ENCODE measurements at places on chromosomes 16 and 17.

DNA sequence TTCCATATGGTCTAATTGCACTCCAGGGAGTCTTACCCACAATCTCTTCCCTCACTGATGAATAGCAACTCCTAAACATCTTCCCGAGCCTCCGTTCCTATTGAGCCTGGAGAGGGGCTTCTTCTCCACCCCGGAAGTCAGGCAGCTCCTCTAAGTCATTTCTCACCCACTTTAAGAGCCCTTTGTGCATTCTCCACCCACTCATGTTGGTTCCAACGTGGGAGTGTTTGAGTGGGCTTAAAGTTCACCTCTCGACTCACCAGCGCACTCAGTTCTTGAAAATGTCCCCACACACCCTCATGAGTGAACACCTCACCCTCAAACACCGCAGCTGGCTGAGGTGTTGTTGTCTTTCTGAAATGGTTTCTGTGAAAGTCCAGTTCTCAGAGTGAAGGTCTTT, 67.6 kb downstream of the TMEM114 start:
- DNase-seq: no peak

DNA sequence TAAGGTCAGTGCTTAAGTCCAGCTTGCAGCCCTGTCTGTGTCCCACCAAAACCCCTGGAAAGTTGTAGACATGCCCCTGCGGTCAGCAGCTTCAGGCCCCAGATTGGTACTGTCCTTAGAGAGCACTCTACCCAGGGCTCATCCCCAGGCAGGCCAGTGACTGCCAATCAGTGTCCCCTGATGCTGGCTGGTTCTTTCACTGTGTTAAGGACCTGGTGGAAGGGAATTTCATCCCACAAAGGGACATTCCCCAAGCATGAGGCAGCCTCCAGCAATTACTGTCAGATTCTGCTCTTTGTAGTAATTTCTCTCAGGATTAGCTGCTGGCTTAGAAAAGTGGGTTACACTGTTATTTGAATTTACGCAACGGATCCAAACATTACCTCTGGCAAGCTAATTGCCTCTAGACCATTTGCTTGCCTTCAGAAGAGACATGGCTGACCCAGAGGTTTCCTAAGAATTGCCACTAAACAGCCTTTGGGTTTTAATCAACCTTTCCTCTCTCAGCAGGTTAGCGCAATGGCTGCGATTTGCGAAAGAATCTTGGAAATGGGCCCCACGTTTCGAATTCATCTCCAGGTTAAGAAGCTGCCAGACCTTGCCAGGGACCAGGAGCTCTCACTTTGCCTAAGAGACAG, 5.9 kb downstream of the IRX6 start:
- no peak for DNase-seq

DNA sequence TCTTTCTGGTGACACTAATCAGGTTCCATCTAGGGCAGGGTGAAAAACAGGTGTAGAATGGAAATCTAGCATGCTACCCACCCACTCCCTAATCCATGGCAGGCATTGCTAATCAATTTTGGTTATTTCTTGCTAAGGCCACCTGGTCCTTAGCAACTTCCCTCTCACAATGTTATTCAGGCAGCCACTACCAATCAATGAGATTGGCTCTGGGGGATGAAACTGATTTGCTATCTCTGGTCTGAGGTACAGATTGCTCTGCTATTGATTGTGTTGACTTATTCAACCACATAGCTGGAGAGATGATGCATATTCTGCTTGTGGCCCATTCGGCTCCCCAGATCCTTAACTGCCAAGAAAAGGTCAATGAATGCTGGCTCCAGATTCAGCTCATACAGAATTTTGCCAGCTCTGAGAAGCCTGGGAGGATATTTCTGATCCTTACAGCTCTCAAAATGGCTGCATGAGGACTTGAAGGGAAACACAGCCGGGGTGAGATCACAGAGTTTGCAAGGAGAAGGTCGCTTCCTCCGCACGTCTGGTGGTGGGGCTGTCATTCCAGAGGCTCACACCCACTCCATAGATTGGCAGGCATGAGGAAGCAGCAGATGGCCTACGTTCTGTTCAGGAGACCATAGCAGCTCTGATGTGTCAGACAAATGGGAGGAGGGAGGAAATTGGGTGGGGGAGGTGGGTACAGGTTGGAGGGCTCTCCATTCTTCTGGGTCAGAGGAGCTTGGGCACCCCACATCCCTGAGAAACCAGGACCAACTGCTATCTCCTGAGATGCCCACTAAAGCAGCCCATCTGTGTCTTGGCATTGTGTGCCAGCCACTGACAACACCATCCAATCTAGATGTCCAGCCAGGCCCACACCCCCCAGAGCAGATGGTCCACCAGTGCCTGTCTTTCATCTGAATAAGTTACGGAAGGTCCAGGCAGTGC, 22.3 kb downstream of the SEZ6 start:
- peak; percentile 48 for DNase-seq

- DNase-seq: no peak
Measured at GRCh38 chr17:73341350-73342049, 29.7 kb upstream of the CDC42EP4 start.
